ENCODE measurements at places on chromosomes 5 and 9.

DNA sequence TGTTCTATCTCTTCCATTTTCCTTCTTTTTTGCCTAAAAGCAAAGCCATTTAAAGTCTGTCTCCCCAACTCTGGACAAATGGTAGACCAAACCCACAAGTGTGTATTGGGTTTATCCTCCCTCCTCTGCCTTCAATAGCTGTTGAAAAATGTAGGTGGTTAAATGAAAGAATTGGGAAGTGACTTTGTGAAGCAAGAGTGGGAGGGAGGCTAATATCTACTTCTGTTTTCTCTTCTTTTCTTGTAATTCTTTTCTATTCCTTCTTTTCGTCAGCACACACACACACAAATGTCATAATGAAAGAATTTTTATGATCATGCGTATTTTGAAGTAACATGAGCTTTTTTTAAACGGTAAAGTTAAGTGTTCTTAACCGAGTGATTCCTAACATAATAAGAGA is 3.8 kb downstream of the CCDC152 start:
- no peak for DNase-seq

- no peak for DNase-seq
Observed at GRCh38 chr5:90014420-90014819, 395.1 kb downstream of the CETN3 start.

DNA sequence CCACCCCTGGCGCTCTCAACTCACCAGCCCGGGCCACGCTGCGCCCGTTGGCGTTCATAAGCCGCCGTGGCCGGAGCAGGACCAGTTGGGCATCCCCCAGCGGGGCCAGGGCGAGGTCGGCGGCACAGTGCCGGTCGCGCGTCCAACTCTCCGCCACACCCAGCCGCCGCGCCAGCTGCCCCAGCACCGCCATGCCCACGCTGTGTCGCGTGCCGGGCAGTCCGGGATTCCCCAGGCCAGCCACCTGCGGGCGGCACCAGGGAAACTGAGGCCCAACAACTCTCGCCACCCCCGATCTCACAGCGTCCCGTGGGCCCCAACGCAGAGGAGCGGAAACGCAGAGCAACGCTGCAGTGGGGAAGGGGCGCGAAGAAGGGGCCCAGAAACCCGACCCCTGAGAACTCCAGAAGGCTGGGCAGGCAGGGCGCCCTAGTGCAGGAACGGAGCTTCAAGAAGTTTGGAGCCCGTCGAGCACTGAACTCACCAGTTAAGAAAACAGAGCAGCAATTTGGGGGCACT is 453 bp downstream of the PTRH1 start:
- no peak for DNase-seq

GRCh38 chr5:156241266-156241665 is 85.7 kb upstream of the SGCD start:
- no peak for DNase-seq

DNA sequence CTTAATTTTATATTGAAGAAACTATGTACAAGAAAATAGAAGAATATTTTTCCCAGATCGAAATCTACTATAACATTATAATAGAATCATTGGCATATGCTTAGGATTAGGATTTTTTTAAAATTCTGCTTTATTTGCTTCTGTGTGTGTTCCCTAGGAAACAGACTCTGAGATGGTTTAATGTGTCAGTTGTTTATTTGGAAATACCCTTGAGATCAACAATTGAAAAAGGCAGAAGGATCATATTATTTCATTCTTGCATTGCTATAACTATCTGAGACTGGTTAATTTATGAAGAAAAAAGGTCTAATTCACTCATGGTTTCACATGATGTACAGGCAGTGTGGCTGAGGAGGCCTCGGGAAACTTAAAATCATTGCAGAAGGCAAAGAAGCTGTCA is 622.6 kb downstream of the PRR16 start:
- DNase-seq, result no peak

- DNase-seq, result no peak
Observed at GRCh38 chr9:35743452-35743851, 5.6 kb downstream of the GBA2 start.

GRCh38 chr5:139975306-139975705 is 67.8 kb downstream of the NRG2 start:
- no peak for DNase-seq

- DNase-seq, result no peak
Observed at GRCh38 chr5:75367401-75367800, 30.4 kb downstream of the HMGCR start.

DNA sequence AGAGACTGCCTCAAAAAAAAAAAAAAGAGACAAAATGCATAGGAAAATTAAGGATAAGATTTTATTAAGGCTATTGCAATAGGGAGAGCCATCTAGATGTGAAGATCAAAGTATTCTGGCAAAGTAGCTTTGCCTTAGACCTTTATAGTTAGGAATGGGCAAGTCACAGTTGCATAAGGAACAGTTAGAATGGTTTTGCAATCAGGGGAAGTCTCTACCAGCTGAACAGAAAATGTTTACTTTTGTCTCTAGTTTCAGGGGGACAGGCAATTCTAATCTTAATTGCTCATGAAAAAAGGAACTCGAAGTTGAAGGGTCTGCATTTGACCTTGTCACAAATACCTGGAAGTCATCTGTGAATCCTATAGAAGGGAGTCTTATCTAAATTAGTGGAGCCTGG is 13.1 kb upstream of the ATP6V1G1 start:
- DNase-seq, result no peak

Data from stimulated activated CD4-positive, alpha-beta T cell treated with anti-CD3 and anti-CD28 coated beads, Interleukin-2, amount 100 ng/mL, for 48 hours (primary cell).